ENCODE measurements at places on chromosomes 1 and 21. TPM values are rescaled to one million over a fixed set of nuclear protein-coding genes. Genes with fewer than 3 reads are reported as not detected.

Gene SLC30A1
- 31.7 TPM for total RNA-seq

DNA sequence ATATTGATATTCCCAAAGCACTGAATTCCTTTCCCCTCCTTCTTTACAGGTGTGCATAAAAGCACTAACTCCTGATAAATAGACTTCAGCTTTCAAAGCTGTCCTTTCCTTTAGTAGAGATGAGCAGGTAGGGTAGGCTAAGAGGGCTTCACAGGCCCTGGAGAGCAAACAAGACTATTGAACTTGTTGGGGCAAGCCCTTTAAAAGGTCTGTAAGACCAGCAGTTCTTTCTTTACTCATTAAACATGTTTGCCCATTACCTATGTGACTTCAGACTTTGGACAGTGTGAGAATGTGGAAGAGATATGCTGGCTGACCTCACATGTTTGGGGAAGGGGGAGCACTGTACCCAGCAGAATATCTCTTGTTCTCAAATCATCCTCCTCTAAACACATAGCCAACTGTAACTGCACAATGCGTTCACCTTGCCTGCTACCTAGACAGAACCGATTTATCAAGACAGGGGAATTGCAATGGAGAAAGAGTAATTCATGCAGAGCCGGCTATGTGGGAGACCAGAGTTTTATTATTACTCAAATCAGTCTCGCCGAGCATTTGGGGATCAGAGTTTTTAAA, 27.1 kb upstream of the HAO2 start:
- DNase-seq = no peak

GRCh38 chr21:36605426-36605825, 93.5 kb upstream of the SIM2 start:
- no peak for DNase-seq

Gene DDR2
- total RNA-seq = 64.2 TPM

DNA sequence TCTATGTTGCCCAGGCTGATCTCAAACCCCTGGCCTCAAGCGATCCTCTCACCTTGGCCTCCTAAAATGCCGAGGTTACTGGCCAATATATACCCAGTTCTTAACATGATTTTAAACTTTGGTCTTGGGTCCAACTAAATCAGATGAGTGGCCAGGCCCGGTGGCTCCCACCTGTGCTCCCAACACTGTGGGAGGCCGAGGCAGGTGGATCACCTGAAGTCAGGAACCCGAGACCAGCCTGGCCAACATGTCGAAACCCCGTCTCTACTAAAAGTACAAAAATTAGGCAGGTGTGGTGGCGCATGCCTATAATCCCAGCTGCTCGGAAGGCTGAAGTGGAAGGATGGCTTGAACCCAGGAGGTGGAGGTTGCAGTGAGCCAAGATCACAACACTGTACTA, 29.6 kb downstream of the TOMM20 start:
- no peak for DNase-seq

- no peak for DNase-seq
These were observed 3.3 kb upstream of the MYOG start for GRCh38 chr1:203089001-203089650.

DNA sequence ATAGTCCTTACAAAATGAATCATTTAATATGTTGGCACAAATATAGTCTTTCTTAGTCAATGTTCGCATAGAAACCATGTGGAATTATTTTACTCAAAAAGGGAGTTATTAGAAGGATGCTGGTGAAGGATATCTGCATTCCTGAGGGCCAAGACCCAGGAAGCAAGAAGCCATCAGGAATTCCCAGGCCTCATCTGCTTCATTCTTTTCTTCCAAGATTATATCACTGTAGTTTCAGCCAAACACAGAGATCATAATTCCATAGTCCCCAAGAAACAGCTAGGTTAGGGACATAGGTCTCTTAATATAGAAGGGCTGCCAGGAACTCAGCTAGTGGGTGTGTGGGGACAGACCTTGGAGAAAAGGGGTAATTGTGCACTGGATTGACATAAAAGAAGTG, 28.6 kb upstream of the DISC1 start:
- DNase-seq = no peak

GRCh38 chr1:162222014-162222413, 152.5 kb downstream of the NOS1AP start:
- DNase-seq = no peak

Gene ANGPTL1
- 48.4 TPM for total RNA-seq

DNA sequence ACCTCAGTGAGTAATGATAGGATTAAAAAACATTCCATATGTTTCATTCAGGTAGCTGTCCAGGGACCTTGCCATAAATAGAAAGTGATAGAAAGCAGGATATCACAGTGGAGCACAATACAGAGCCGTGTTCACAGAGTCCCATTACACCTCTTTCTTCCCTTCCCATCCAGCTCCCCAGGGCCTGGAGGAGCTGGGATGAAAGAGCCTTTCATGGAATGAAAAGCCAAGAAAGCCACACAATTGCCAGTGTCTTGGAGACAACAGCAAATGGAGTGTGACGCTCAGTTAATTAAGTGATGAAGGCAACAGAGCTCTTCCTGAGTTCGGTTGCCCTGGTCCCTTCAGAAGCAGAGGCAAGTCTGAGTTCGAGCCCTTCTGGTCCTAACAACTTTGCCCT, 387.3 kb upstream of the PLXNA2 start:
- DNase-seq = no peak

- DNase-seq = peak; percentile 50
These were observed 5.8 kb downstream of the TINAGL1 start for GRCh38 chr1:31581821-31582810.

Gene GNAT2
- total RNA-seq = not detected

- DNase-seq = no peak
These were observed 134.9 kb upstream of the NRIP1 start for GRCh38 chr21:15199414-15200383.

DNA sequence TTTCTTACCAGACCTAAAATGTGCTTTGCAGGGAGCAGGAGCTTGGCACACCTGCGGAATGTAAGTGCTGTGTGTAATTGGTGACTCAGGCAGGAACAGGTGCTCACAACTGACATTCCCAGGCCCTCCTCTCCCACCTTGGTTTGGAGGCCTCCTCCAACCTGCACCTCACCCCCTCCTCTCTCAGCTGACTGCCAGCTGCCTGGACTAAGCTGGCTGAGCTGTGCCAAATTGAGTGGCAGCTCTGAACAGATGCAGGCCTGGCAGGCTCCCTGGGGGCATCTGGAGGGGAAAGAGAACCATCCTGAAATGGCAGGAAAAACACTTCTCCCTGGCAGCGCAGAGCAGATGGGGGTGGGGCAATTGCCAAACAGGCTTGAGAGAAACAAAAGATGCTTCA, 91.7 kb upstream of the PGBD5 start:
- DNase-seq = no peak

GRCh38 chr1:243500512-243500911, 244.7 kb downstream of the SDCCAG8 start:
- DNase-seq = no peak

GRCh38 chr21:14875704-14876523, 188.9 kb downstream of the NRIP1 start:
- DNase-seq = peak; percentile 43

- no peak for DNase-seq
These were observed 7.8 kb upstream of the HTR6 start for GRCh38 chr1:19656780-19657466.
